ENCODE measurements at places on chromosomes 7 and 10.

DNA sequence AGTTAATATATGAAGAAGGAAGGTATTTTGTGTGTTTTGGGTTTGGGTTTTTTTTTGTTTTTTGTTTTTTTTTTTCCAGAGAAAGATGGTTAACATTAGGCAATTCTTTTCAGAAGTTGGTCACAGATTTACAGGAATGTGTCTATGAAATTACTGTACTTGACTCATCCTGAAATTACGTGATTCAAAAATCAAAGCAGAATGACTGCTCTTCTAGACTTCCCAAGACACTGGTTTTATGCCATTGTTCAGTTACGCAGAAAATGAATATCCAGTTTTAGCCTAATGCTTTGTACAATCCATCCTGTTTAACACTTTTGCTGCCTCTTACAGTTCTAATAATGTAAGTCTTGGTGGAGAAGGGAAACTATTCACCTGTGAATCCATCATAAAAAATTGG is 39.7 kb upstream of the CELF2 start:
- DNase-seq, result no peak

DNA sequence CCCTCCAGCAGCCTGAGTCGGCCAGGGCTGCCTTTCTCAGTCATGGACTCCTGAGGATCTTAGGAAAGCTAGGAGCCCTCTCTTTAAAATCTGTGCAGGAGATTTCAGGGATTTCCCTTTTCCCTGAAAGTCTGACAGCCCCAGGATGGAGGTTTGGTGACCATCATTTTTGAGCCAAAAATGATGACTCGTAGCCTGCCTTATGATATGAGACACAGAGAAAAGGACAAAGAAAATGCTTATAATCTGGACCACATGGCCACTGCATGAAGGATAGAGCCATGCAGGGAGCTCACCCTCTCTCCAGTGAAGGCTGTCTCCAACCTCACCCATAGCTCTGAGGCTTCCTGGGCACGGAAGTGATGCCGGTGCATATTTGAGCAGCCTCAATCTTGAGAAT is 106.6 kb upstream of the CHST15 start:
- DNase-seq, result no peak

DNA sequence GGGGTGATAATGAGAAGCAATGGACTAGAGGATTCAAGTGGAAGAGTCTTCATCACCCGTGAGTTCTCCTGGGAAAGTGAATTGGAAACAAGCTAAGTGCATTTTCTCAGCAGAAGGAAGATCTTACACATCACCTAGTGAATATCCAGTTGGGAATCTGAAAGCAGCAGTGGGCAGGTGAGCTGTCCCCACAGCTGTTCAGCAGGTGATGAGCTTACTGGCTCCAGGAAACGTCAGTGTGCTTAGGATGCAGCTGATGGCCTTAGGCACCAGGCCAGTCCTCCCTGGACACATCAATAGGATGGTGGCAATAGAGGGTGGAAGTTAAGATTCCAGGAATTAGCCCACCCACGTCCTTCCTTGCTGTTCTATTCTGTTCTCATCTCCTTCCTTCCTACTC is 66.7 kb downstream of the NOD1 start:
- no peak for DNase-seq

DNA sequence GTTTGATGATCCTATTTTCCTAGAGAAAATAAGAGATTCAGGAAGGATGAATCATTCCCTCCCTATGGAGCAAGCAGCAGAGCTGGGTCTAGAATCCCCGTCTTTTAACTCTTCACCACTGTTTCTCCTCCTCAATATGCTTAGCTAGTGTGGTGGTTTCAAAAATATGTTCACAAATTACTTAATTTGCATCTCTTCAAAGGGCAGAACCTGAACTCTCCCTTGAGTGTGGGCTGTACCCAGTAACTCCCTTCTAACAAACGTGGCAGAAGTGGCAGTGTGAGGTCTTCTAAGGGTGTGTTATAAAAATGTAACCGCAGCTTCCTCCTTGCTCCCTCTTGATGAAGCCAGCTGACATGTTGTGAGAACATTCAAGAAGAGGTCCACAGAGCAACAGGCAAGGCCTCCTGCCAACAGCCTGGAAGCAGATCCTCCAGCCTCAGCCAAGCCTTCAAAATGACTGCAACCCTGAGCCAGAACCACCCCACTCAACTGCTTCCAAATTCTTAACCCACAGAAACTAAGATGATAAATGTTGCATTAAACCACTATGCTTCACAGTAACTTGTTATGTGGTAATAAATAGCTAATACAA is 36.6 kb downstream of the SRPK2 start:
- no peak for DNase-seq

GRCh38 chr7:154252046-154252445 is 199.8 kb downstream of the DPP6 start:
- no peak for DNase-seq

DNA sequence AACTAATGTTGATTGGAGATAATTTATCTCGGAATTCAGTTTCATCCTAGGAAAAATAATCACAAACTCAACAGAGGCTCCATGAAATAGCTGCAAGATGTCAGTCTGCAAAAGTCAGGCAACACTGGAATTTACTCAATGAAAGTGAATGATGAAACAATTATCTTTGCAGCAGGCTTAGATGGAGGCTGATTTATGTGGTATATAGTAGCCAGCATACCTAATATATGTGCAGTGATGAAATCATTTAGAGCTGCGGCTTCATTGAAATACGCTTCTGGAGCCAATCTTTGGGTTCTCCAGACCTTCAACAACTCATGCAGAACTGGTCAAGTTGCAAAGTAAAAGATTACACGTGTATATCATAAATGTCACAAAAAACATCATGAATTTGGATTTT is 113.3 kb downstream of the ITGA8 start:
- no peak for DNase-seq

DNA sequence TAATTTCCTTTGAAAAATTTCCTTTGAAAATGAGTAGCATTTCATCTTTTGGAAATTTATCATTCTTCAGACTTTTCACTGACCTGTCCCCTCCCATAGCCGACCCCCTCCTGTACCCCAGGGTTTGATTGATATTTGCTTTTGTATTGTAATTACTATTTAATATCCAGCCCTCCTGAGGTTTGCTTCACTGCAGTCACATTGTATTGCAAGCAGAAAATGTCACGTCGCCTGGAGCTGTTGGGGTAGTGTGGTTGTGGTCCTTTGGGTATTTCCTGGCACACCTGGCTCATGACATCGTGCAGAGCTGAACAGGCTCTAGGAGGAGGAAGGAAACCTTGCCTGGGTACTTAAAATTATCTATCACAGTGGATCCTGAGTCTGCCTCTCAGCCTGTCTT is 116.1 kb downstream of the INSYN2A start:
- no peak for DNase-seq

- DNase-seq, result no peak
Measured at GRCh38 chr7:106139265-106140251, 27.4 kb upstream of the SYPL1 start.

GRCh38 chr7:128052404-128052803 is 21.2 kb upstream of the LRRC4 start:
- DNase-seq, result no peak

GRCh38 chr7:25844102-25844870 is 307.7 kb upstream of the NFE2L3 start:
- DNase-seq, result no peak

DNA sequence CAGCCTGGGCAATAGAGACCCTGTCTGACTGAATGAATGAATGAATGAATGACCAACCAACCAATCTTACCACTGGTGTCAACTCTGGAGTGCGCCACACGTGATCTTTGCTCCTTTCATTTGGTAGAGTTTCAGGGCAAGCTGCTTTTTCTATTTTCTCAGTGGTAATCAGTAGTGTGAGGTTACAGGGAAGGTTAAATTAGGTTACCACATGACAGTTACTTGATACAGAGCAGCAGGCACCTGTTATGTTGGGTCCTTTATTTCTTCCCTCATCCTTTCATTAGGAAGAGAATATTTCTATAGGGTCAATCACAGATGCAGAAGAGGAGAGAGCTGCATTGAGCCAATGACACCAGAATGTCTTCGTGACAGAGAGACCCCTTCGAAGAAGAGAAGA is 167.8 kb downstream of the KIAA1217 start:
- DNase-seq, result no peak

GRCh38 chr10:116696919-116697318 is 45.4 kb downstream of the HSPA12A start:
- no peak for DNase-seq

GRCh38 chr7:38016567-38016966 is 96.1 kb downstream of the EPDR1 start:
- no peak for DNase-seq

- no peak for DNase-seq
Measured at GRCh38 chr10:124713679-124714255, 30.4 kb downstream of the FAM53B start.

GRCh38 chr7:77687747-77688144 is 8.5 kb upstream of the RSBN1L start:
- DNase-seq, result no peak

- DNase-seq, result no peak
Measured at GRCh38 chr10:44761076-44761475, 150.1 kb upstream of the TMEM72 start.

DNA sequence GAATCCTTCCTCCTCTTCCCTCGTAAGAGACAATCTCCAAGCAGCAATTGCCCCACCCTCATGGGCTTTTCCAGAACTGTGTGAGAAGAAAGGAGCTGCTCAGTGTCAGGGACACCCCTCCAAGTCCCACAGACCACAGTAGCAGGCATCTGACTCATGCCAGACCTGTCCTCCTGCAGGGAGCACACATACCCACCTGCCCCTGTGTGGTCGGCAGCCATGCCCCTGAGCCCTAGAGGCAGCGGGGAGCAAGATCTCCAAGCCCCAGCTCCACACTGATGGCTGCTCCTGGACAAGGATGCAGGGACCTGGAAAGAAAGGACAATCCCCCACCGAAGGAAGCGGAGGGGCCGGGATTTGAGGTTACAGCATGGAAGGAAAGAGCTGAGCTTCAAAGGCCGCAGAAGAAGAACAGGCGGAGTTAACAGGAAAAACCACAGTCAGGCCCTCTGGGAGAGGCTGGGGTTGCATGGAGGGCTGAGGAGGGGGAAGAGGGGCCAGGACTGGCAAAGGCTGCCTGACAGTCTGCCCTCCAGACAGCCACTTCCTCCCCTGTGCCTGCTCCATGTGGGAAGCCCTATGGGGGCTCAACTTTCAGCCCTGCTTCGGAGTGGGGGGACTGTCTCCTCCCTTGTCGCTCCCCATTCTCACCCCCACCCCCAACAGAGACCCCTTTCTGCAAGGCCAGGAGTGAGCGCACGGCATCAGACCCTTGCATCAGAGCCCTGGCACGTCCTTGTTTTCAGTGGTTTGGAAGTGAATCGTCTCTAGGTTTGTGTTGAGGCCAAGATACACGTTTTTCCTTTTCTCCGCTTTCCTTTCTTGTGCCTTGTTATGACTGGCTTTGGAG is 46.8 kb downstream of the ASB13 start:
- no peak for DNase-seq

DNA sequence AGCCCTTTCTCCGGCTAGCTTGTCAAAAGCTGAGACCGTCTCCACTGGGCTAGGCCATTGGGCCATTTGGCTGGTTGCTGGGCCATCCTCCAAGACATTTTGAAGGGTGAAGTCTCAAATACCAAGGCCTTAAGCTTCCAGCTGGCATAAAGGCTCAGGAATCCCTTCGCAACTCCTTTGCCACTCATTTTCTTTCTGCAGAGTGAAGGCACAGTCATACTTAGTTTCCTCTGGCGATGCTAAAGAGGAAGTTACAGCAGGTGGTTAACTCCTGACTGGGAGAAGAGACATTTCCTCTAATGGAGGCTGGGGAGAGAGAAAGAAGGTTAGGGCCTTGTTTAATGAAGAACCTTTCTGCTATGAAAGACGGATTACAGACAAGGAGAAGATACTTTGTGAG is 4.8 kb upstream of the REPIN1 start:
- no peak for DNase-seq

- no peak for DNase-seq
Measured at GRCh38 chr10:120802935-120803334, 48.2 kb upstream of the WDR11 start.

GRCh38 chr7:82335927-82336326 is 107.7 kb downstream of the CACNA2D1 start:
- DNase-seq, result peak; percentile 100

- DNase-seq, result no peak
Measured at GRCh38 chr10:24993237-24993958, 22.6 kb downstream of the ENKUR start.

All from NCI-H1694 (cell line).